Inflammatory macrophage (primary cell): ENCODE measurements at places on chromosomes 6 and 20.

DNA sequence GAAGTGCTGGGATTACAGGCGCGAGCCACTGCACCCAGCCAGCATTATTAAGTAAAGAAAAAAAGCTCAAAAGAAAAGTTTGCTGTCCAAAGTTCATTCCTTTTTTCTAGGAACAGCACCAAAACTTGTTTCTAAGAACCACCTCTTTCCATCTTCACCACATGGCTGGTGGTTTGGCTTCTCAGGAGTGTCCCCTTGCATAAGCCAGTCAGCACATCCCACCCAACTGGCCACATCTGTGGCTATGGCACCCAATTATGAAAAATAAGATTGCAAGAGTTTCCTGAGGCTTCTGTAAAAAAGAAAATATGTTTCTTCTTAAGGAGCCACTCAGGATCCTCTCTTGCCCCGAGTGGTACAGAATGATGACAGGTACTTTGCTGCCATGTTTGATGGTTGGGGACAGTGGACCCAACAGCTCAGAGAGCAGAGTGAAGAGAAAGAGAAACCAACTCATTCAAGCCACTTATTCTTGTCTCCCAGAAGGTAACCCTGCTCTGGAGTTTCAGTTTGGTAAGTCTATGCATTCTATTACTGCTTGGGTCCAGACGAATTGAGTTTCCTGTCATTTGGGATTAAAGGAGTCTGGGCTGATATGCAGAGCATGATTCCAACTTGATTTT, 65.3 kb downstream of the PSMB1 start:
- no peak for DNase-seq

DNA sequence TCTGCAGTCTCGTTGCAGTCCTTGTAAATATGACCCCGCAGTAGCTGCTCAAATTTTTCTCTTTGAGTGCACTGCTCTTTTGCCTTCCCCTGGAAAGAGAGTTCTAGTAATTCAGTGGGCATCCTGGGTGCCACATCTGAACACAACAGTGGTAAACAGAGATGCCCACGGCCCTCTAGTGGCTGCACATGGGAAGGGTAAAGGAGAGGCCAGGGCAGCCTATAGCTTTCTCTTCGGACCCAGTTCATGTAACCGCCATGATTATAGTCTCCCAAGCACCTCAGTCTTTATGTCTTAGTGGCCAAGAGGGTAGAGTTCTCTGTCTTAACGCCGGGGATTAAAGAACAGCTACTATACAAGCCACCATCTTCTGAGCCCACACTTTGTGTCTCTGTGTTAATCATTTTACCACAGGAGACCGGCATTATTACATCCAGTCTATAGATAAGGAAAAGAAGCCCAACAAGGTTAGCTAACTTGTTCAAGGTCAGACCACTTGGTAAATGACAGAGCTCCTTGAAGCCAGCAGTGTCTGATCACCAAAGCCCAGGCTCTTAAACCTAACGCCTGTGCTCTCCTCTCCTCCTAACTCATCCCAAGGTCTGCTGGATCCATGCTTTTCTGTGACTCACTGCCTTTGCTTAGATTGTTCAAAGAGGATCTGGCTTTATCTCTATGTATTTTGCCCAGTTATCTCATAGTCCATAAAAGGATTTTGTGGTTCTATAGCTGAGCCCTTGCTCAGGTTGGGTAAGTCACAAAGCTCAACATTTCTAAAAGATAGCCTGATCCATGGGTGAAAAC, 81.8 kb downstream of the ISM1 start:
- peak; percentile 21 for DNase-seq

GRCh38 chr6:45314146-45314545, 14.0 kb upstream of the RUNX2 start:
- no peak for DNase-seq

DNA sequence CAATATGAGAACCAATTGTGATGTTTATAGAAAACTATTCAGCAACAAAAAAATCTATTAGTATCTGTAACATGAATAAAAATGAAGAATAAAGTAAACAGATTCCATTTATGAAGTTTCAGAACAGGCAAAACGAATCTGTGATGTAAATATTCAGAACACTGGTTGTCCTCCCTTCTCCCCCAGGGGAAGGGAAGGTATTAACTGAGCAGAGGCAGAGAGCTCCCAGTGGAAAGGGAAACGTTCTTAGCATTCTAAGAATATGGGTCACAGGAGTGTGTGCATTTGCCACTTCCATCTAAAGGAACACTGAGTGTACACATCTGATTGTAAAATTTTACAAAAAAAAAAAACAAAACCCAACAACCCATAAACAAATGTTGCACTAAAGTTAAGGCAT, 23.1 kb downstream of the SPAG4 start:
- no peak for DNase-seq
